B cell (primary cell): ENCODE measurements at places on chromosomes 1 and 21. TPM values are rescaled to one million over a fixed set of nuclear protein-coding genes. Genes with fewer than 3 reads are reported as not detected.

- DNase-seq, result no peak
Measured at GRCh38 chr1:205590777-205591513, 40.9 kb downstream of the ELK4 start.

GRCh38 chr1:190169311-190170067 is 308.2 kb downstream of the BRINP3 start:
- no peak for DNase-seq

- DNase-seq, result no peak
Measured at GRCh38 chr1:200977071-200977754, 46.3 kb downstream of the KIF21B start.

Gene SLC44A3
- polyA plus RNA-seq, result not detected in 2 replicates

Gene PROK1
- 0.25 TPM in 1 of 2 replicates, not detected in the other for polyA plus RNA-seq
